ENCODE measurements at places on chromosomes 5 and 9. TPM values are rescaled to one million over a fixed set of nuclear protein-coding genes. Genes with fewer than 3 reads are reported as not detected.

- DNase-seq = no peak
Measured at GRCh38 chr5:32504989-32505596, 60.6 kb upstream of the ZFR start.

DNA sequence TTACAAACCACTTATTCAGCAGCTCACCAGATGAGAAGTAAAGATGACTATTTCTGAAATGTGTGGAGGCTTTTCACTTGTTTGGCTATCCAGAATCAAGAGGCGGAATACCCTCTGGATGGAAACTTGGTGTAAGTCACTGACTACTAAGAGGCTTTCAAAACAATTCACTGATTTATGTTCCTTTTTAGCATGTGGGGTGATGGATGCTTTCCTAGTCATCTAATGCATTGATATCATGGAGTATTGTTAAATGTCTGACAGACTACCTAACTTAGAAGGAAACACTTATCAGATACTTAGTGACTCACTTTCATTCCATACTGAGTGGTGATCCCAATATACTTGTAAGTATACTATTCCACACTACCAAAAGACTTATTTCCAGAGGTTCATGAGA lies 141.4 kb downstream of the PLK2 start:
- DNase-seq = no peak

GRCh38 chr9:106468431-106468830 lies 394.5 kb upstream of the ZNF462 start:
- DNase-seq = no peak

The SLC36A2 gene
- not detected for total RNA-seq
